Activated CD4-positive, alpha-beta T cell treated with anti-CD3 and anti-CD28 coated beads, Interleukin-2, amount 50 U/mL, for 4 hours (primary cell): ENCODE measurements at places on chromosomes 2 and 18.

DNA sequence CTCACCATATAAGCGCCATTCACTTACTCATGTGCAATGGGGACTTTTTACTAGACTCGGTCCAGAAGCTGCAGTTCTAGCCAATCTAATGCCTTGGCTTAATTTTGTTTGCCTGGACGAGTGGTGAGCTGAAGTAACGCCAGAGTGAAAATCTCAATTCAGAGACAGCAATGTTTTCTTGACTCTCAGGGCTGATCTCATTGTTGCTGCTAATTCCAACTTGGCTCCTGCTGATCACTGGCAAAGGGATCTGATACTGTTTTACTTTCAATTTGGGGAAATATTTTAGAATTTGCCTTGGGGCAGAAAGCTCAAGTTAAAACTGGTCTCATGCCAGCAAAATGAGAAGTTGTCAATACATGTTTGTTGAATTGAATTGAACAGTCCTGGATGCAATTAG is 906.6 kb upstream of the CDH2 start:
- DNase-seq: no peak

DNA sequence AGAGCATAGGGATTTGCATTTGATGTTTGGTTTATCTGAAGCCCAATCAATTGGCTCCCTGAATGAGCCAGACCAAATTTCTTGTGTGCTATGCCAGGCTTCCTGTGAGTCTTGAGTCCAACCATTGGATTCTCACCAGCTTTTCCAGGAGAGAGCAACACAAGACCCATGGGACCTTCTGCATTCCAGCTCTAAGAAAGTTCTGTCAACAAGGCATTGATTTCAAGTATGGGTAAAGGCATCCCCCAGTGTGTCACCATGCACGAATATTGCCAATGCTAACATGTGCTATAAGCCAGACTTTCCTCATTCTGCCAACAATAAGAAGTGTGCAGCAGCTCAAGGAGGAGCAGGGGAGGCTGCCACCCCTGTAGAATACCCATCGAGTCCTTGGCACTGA is 266.6 kb downstream of the ETAA1 start:
- no peak for DNase-seq

DNA sequence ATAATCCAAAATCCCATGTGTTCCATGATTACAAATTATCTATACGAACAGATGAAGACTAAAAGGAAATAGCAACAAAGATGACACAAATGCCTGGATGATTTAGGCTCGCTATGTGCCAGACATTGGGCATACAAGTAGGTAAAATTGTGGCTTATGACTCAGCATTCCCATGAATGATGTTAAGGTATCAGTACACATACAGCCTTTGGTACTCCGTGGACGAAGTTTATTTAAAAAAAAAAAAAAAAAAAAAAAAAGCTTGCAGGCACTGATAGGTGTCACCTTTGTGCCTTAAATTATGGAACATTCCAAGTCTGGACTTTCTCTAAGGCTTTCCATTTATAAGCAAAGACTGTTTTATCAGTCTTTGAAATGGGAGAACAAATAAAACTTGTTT is 2.7 kb downstream of the CHAC2 start:
- no peak for DNase-seq

DNA sequence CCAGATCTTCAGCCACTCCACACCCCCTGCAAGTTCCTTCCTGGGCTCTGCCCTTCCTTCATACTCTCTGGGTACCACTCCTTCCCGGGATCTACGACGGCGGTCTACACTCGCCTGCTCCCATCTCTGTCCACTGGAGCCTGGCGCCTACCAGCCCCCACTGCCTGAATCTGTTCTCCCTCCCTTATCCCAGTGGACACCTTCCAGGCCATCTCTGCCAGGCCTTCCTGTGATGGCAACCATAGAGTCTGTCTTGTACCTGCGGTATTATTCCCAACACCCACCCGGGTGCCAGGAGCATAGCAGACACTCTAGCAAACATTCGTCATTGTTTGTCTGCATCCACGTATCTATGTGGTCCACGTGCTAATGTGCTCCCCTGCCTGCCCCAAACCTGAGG is 140.9 kb downstream of the ZFP36L2 start:
- DNase-seq: no peak

DNA sequence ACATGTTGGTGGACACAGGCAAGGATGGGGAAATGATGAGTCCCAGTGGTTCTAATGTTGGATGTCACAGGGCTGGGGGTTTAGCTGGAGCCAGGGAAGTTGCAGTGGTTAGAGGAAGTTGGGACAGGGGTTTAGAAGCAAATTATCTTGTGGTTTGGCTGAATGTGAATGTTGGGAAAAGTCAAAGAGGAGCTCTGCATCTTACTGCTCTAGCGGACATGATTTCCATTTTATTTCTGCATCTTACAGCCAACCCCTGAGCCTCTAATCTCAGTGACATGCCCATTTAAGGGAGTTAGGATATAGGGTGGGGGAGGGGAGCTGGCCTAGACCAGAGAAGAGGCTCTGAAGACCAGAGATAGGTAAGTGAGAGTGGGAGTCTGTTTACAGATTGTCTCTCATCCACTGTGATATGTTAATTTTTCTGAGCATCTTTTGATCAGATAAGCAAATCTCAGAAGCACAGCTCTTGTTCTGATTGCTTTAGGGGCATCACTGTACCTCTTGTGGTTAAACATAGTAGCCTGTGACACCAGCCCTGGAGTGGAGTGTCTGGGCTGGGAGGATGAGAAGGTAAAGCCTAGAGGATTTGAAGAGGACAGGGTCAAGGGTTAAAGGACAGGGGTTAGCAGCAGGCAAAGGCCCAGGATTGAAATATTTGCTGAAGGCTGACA is 43.6 kb downstream of the SETBP1 start:
- no peak for DNase-seq
